GM12892 (cell line): ENCODE measurements at places on chromosomes 13 and 19.

DNA sequence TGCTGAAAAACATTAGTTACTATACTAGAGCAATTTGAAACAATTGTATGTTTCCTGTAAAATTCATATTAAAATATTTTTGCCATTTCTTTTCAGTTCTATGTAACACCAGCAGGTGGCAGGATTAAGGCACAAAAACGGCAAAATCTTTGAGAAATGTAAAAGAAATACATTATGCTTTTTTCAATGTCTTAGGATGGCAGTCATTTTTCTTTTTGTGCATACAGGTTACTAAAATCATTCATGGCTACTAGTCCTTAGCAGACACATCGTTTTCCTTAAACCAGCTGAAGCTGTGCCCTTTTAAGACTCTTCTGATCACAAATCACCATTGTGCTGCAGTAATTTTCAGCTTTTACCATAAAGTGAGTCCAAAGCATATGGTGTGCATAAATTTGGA is 800.7 kb upstream of the SLITRK5 start:
- DNase-seq: no peak

- DNase-seq: no peak
Measured at GRCh38 chr13:97043302-97043701, 49.0 kb upstream of the OXGR1 start.

GRCh38 chr19:45179072-45179891 is 698 bp downstream of the BLOC1S3 start:
- DNase-seq: no peak

DNA sequence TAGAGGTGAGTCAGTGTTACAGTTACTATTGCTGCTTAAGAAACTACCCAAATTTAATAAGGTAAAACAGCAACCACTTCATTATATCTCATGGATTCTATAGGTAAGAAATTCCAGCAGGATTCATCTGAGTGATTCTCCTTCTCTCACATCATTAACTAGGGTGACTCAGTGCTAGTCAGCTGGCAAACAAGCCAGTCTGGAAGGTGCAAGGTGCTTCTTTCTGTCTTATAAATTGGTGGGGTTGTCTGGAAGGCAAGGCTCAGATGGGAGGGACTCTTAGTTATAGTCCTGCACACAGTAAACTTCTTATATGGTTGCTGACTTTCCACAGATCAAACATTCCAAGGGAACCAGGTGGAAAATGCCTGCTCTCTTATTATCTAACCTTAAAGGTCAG is 484.5 kb downstream of the GPC5 start:
- DNase-seq: no peak

DNA sequence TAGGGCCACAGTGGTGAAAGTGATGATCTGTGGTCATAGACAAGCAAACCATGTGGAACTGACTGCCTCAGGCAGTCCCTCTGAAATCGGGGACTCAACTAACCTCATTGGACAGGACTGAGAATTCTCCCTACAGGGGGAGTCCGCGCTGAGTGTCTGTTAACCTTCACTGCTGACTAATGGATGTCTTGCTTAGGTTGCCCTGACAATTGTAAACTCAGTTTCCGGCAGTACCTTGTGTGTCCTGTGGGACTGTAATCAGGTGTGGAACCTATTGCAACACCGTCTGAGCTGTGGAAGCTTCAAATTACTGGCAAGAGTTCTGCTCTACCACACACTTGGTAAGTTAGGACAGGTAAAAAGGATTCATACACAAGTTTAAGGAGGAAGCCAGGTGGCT is 21.8 kb downstream of the ZNF77 start:
- no peak for DNase-seq

DNA sequence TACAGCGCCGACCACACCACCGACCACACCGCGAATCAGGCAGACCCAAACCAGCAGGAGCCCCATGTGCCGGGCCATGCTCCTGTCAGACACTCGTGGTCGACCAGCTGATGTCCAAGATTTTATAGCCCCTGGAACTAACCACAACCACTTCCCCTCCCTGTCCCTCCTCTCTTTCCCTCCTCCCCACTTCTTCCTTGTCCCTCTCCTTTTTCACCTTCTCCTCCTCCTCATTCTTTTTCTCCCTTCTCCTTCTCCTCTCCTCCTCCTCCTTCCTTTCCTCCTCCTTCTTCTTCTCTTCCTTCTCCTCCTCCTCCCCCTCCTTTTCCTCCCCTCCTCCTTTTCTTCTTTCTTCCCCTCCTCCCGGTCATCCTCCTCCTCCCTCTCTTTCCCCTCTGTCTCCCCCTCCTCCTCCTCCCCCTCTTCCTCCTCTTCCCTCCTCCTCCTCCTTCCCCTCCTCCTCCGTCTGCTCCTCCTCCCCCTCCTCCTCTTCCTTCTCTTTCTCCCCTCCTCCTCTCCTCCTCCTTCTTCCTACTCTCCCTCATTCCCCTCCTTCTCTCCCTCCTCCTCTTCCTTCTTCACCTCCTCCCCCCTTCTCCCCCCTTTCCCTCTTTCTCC is 670 bp downstream of the BSPH1 start:
- DNase-seq: no peak

DNA sequence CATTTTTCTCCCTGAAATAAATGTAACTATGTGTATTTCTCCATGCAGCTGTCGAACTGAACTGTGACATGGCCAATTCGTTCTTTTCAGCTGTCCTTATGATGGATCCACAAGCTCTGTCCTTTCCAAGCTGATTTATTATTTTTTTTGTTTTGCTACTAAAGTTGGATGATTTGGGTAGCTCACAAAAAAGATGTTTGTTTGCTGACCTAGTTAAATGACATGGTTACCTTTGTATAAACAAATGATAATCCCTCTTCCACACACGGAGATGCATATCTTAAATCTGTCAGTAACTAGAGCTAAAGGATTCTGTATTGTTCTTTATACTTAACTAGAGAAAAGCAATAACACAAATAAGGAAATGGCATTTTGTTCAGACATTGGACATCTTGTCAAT is 884.3 kb upstream of the PCDH20 start:
- DNase-seq: no peak

DNA sequence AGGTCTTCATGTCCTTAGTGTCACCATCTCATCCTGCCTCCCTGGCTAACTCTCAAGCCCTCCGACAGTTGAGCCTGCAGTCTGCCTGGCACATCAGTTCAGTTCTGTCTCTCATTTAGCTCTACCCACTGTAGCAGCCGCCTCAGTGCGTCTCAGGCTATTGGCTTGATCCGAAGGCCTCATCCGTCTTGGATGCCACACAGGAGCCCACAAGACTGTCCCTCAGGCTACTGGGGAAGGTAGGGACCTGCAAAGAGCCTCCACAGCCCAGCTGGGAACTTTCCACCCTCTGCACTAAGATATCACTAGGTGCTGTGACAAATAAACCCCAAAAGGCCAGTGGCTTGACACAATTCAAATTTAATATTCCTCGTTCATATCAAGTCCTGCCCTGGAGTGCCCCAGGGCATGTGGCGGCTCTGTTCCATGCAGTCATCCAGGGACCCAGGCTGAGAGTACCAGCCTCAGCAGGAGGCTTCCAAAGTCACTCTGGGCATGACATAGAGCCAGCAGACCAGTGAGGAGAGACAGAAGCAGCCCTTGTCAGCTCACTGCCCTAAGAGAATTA is 5.7 kb downstream of the VSTM2B start:
- DNase-seq: no peak

- DNase-seq: no peak
Measured at GRCh38 chr19:32041681-32042292, 303.6 kb upstream of the ZNF507 start.

GRCh38 chr13:39602277-39602613 is 748 bp downstream of the LHFPL6 start:
- peak; percentile 19 for DNase-seq

- no peak for DNase-seq
Measured at GRCh38 chr13:85142351-85142927, 656.8 kb downstream of the SLITRK6 start.
